Cardiac fibroblast (primary cell): ENCODE measurements at places on chromosomes 6 and 20.

GRCh38 chr6:166237617-166238016 is 70.0 kb upstream of the TBXT start:
- DNase-seq: no peak

DNA sequence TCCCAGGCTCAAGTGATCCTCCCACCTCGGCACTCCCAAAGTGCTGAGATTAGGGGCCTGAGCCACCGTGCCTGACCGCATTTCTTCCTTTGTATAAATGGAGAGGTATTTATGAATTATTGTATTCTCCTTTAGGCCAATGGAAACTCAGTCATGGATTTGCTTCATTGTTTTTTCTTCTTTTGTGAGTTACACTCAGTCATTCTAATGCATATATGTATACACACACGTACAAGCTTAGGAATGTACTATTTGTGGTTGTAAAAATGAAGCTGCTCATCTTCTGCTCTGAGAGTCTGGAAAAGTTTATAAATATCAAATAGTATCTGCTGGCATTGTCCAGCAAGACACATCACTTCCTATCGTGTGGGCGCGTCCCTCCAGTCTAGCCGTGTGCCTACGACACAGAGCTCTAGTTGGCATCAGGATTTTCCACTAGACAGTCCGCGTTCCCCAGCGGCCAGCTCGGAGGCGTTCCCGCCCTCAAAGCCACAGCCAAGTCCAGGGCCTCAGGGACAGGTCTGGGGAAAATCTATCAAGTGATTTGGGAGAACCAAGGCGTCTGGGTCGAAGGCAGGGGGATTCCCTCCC is 215.2 kb downstream of the NFATC2 start:
- DNase-seq: peak; percentile 96

GRCh38 chr6:129500958-129501739 is 208.8 kb downstream of the ARHGAP18 start:
- peak; percentile 97 for DNase-seq

DNA sequence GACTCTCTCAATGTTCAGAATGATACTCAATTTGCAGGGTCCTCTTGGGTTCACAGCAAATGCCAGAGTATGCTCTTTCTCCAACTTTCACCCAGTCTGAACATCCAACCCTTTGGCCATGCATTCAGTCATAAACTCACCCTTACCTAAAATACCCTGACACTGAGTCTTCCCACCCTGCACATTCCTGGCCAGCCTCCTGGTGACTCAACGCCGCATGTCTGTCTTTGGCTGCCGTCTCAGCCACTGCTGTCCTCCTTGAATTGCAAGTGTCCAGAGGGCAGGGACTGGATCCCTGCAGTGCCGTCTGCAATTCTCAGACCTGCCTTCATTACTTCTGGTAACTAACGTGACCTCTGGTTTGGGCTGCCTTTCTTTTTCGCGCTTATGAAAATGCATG is 593.4 kb downstream of the QKI start:
- no peak for DNase-seq
